ENCODE measurements at places on chromosomes 13 and 19.

GRCh38 chr19:14496029-14496833, at the start of gene GIPC1:
Gene GIPC1 (minus strand): TSS chr19:14496127. CDS start chr19:14482976, 13,151 bp downstream.
- peak; percentile 73 for DNase-seq

DNA sequence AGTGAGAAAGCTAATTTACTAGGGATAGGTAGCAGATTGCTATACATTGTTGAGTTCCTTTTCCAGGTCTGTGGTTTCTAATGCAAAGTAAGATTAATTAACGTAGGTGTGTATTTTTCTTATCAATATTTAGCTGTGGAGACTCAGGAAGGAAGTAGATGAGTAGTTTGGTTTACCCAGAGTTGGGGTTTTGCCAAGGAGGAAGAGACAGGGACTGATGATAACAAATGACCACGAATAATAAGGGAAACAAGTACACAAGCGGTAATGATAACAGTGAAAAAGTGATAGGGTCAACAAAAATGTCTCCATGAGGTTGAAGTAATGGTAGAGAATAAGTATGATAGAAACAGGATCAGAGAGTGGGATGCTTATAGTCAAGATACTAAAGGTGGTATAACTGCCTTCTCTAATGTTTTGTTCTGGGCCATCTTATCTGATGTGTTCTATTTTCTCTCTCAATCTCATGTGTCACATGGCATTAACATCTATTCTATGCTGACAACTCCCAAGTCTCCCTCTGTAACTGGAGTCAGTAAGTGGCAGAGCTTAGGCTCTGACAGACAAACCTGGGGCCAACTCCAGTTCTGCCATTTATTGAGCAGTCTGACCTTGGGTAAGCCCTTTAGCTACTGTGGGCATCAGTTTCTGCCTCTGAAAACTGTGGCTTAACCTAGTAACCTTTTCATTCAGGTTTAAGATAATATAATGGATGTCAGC, 8.8 kb downstream of the OBI1 start:
- no peak for DNase-seq

DNA sequence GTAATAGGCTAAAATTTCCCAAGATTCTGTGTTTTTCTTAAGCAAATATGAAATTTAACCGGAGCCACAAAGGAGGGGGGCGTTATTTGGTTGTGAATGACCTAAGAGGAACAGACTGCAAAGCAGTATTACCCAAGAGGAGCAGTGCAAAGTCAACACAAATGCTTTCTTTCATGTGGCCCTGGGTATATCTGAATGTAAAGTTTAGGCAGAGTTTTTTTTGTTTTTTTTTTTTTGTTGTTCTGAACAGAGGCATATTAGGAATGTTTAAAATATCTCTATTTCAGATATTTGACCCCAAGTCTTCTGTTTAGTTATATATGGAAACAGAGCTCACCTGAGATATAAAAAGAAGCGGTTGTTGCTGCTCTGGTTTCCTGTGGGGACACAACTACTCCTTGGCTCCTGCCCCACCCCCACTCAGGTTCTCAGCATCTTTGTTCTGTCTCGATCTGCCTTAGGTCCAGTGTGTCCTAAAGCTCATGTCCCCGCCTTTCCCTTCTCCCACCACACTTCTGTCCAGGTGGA, 220.7 kb downstream of the RFC3 start:
- DNase-seq, result no peak

DNA sequence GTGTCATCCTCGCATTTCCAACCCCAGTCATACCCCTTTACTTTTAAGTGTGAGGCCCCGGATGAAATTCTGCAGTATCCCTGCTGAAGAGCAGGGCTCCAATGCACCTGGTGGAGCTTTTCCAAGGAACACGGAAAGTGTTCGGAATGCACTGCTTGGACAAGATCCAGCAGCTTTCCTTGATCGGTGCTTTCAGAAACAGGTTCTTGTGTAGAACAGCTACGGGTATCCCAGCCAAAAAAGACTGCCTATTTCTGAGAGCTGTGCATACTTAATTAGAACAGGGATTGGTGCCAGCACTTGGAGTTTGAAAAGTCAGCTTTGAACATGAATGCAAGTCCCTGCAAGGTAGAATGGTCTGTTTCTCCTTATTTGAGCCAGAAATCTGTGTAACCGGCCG, 87.2 kb upstream of the C1QTNF9B start:
- no peak for DNase-seq

- DNase-seq, result no peak
These were observed 53.6 kb upstream of the C1QTNF9B start for GRCh38 chr13:23950736-23951510.

DNA sequence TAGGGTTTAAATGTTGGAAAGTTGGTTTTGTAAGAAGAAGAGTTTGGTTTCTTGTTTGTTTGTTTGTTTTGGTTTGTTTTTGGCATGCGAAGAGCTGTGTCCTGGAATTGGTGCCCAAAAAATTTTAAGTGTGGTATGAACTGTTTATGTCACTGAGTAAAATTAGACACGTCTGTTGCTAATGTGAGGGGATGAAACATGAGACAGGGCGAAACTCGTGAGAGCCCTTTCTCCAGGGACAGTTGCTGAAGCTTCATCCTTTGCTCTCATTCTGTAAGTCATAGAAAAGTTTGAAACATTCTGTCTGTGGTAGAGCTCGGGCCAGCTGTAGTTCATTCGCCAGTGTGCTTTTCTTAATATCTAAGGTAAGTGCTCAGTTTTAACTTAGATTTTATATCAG, at the start of gene SGCG:
Gene SGCG (plus strand): TSS at position 269 of the 400 bp plus-strand sequence. CDS start 22,716 bp downstream, outside the sequence.
- no peak for DNase-seq

- no peak for DNase-seq
These were observed 266.3 kb downstream of the KLF5 start for GRCh38 chr13:73324842-73325722.

- DNase-seq, result no peak
These were observed 72.9 kb downstream of the SPATA13 start for GRCh38 chr13:24233351-24233901.

DNA sequence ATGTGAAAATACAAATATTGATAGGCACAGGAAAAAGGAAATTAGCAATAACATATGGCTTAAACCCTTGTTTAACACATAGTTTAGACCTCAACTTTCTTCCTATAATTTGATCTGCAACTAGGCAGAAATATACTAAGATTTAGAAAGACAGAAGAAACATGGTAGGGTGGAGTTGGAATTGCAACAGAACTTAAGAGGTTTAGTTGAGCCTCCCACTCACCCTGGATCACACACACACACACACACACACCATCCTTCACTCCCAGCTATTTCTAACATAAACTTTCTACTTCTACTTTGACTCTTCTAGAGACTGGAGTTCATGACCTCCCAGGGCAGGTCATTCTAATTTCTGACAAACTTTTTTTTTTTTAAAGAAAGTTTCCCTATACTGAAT, 47.4 kb downstream of the FLT3 start:
- no peak for DNase-seq

GRCh38 chr13:96052656-96053002, 572 bp downstream of the UGGT2 start:
- DNase-seq, result no peak

GRCh38 chr13:110411688-110412059, 104.6 kb downstream of the COL4A2 start:
- DNase-seq, result no peak

DNA sequence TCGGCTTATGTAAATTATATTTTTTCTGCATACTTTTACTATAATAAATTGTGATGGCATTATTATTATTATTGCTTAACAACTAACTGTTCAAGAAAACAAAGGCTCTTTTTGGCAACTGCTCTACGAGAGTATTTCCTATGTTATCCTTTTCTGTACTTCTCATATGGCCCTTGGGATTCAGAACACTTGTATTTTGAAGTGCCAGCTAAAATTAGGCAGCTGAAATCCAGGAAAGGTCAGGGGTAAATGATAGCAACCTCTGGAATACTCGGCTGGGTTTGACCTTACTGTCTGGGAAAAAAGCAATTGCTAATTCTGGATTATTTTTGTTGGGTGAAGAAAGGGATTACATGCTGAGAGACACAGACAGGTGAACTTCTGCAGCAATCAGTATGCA, 23.9 kb downstream of the EDNRB start:
- DNase-seq, result no peak

DNA sequence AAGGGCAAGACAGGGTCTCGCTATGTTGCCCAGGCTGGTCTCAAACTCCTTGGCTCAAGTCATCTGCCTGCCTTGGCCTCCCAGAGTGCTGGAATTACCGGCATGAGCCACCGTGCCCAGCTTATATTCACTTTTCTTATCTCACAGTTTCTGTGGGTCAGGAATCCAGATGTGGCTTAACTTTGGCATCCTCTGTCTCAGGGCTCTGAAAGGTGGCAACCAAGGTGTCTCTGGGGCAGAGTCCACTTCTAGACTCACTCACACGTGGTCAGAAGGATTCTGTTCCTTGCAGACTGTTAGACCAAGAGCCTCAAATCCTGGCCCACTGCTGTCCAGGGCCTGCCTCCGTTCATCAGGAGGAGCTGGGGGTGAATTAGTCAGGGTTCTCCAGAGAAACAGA, 7.6 kb upstream of the LMNB2 start:
- DNase-seq, result no peak

DNA sequence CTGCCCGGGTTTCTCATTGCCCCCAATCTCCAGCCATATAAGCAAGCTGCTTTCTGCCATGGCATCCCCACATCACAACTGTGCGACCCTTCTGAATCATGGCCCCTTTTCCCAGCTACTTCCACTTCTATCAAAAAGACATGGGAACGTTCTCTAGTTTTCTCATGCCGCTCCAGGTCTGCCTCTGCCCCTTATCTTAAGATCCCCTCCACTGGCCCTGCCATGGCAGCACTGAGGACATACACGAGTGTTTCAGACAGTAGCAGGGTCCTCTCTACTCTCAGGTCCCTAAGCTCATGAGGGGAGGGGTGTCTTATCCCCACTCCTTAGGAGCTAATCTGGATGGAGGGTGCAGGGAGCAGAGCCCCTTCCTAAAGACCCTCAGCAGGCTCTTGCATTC, 5.5 kb upstream of the AMER2 start:
- no peak for DNase-seq

GRCh38 chr19:7509625-7510024, 6.3 kb upstream of the ZNF358 start:
- no peak for DNase-seq

DNA sequence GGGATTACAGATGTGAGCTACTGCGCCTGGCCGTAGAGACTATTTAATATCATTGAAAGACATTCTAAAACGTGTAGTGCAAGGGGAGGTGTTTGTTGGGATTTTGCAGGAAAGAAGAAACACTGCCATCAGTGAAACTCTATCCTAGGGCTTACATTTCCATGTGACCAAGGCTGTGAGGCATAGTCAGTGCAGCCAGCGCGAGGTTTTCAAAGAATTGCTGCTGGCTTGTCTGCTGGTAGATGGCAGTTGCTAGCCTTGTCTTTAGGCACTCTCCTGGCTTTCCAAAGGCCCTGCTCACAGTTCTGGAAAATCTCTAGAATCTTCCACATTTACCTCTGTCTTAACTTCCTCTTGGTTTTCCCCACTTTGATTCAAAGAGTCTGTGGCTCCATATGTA, 77.5 kb downstream of the GPC6 start:
- no peak for DNase-seq

DNA sequence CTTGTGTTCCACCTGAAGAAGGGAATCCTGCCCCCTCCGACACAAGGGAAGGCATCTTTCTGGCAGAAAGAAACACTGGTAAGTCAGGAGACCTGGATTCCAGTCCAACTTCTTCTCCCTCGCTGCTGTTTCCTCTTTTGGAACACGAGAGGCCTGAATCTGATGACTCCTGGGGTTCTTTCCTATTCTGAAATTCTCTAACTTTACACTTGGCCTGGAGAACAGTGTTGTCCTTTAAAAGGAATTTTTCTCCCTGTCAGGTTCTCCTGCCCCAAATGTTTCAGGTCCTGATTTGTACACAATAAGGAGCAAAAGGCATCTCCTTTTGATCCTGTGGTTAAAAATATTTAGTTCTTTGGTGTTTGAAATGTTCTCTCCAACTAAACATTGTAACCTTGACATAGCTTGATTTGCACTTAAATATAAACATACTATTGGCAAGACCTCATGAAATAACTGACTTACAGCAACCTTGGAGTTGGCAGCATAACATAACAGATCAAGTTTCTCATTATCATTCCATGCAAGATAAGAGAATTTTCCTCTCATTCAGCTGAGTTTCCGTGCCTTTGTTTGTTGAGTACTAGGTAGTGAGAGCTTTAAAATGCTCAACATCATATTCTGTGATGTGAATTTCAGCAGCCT, 244.8 kb downstream of the COG6 start:
- no peak for DNase-seq

- DNase-seq, result no peak
These were observed 7.1 kb downstream of the SMIM7 start for GRCh38 chr19:16652854-16653253.

DNA sequence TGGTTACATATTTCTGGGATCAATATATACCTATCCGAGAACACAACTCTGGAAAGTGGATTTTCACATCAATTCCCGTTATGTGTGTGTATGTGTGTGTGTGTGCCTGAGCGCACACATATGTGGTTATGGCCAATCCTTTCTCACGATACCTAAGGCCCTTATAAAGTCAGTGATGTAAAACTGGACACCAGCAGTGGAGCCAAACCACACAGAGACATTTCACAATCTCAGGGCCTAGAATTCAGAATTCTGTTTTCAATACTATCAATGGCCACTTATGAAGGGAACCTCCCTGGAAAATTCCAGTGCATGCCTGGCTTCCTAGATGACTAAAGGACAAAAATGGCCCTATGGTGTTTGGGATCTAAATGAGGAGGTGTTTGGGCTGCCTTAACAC, 187.3 kb upstream of the UBL3 start:
- no peak for DNase-seq

GRCh38 chr13:73225990-73226389, 167.2 kb downstream of the KLF5 start:
- no peak for DNase-seq

GRCh38 chr13:24161010-24161775, 673 bp downstream of the SPATA13 start:
- peak; percentile 11 for DNase-seq

DNA sequence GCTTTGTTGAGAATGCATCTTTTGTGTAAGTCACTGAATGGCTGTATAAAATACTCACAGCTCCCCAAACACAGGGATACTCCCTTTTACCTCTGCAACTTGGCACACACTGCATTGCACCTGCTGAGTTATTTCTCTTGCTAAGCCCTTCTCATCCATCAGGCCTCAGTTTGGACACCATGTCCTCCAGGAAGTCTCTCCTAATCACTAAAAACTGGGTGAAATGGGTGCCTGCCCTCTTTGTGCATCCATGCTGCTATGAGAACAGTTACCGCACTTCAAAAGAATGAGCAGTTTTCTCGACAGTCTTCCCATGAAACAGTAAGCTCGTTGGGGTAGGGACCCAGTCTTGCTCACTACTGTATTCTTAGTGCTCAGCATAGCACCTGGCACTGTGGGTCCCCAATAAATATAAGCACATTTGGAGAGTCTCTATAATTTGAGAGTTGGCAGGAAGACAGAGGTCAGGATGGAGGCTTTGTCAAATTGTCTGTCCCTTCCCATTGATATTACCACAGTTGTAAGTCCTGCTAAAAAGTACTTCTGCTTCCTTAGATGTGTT, 4.6 kb upstream of the SLC25A30 start:
- no peak for DNase-seq

GRCh38 chr13:102170305-102170704, 231.5 kb downstream of the FGF14 start:
- no peak for DNase-seq

- no peak for DNase-seq
These were observed 47.5 kb upstream of the LSM14A start for GRCh38 chr19:34124828-34125227.

All from activated T-helper 1 cell treated with Interleukin-2 at 50 U/mL for 16 hours (primary cell).